G401 (cell line): ENCODE measurements at places on chromosomes 12 and 14. TPM values are rescaled to one million over a fixed set of nuclear protein-coding genes. Genes with fewer than 3 reads are reported as not detected.

- DNase-seq = no peak
These were observed 2.2 kb downstream of the KRT80 start for GRCh38 chr12:52189376-52190174.

GRCh38 chr14:63692310-63693020, 35.4 kb downstream of the SGPP1 start:
- no peak for DNase-seq

- no peak for DNase-seq
These were observed 366.2 kb downstream of the DUSP6 start for GRCh38 chr12:88986056-88986455.

DNA sequence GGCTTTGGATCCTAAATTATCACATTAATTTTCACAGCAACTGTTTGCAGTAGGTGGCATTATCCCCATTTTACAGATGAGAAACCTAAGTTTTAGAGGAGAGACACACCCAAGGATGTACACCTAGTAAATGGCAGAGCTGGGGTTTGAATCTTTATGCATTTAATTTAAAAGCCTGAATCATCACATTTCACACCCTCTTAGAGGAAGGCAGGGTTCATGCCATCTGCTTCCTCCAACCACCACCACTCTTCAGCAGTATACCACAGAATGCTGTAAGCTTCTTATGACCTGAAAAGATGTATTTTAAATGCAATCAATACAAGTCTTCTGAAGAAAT, 90.3 kb downstream of the CRADD start:
- no peak for DNase-seq

DNA sequence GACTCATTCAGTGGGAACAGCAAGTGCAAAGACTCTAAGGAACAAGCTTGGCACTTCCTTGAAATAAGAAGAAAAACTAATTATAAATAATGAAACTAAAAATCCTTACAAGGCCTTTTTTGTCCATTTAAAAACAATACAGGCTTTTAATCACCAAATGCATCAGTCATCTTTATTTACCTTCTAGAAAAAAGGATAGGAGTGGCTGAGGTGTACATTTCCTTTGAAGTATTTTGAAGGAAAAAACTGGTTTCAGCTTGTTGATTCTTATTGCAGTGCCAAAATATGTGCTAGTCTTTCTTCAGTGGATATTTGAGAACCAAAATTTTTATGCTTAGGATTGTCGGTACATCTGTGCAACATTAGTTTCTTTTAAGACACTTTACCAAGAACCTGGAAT, 29.8 kb downstream of the MED21 start:
- no peak for DNase-seq

DNA sequence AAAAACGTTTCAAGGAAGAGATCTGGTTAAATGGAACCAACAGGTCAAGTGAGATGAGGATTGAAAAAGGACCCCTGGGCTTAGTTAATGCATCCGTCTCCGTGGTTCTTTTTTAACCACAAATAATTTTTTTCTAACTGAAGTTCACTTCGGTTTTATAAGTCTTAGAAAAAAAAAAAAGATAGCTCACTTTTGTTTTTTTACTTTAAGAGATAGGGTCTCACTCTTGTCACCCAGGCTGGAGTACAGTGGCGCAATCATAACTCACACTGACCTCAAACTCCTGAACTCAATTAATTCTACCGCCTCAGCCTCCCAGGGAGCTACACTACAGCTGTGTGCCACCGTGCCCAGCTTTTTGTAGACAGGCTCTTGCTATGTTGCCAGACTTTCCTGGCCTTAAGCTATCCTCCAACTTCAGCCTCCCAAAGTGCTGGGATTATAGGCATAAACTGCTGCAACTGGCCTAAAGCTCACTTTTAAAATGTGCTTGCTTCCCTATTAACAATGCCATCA, 11.8 kb downstream of the HNRNPC start:
- no peak for DNase-seq

GRCh38 chr14:28097585-28097984, 669.0 kb upstream of the FOXG1 start:
- no peak for DNase-seq

Gene SPIC
- total RNA-seq = not detected in 2 replicates

- peak; percentile 66 for DNase-seq
These were observed 9.1 kb downstream of the FAM181A start for GRCh38 chr14:93936245-93936644.

Gene ETFBKMT
- 0.86 and 1.8 TPM in 2 replicates for total RNA-seq

GRCh38 chr14:69328765-69329164, 68.8 kb downstream of the GALNT16 start:
- peak; percentile 14 for DNase-seq

GRCh38 chr12:126189856-126190255, 1124.6 kb downstream of the AACS start:
- DNase-seq = no peak

DNA sequence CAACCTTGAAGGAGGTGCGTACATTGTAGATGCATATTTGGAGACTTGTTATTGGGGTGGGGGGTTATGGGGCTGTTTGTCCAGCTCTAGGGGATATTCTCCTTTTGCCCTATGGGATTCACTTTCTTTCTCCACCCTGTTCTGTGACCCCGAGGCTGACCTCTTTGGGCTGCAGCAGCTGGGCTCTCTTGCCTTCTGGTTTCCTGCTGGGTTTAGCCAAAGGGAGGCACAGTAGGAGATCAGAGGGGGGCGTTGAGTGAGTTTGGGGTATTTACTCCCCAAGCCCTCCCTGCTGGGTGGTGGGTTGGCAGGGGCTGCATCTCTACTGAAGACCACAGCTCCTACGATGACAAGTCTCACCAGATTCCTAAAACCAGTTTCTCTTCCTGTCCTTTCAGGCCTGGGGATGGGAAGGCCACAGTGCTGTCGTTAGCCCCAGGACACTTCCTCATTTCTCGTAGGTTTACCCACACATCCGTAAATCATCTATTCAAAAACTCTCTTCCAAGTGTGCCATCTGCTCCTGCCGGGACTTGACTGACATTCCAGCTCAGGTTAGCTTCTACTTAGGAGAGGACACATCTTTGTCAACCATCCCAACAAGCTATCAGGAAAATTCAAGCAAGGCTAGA, 127.1 kb downstream of the TMEM30B start:
- peak; percentile 18 for DNase-seq

Gene FOXA1
- total RNA-seq = not detected in 2 replicates

- DNase-seq = no peak
These were observed 15.9 kb downstream of the BHLHE41 start for GRCh38 chr12:26108915-26109314.

GRCh38 chr14:61893371-61893940, 131.2 kb downstream of the SNAPC1 start:
- DNase-seq = no peak

GRCh38 chr14:79064214-79064613, 894.0 kb downstream of the NRXN3 start:
- no peak for DNase-seq

GRCh38 chr12:52924764-52925716, 20.2 kb upstream of the KRT8 start:
- DNase-seq = peak; percentile 17

GRCh38 chr12:103493199-103493598, 2.6 kb downstream of the C12orf42 start:
- DNase-seq = no peak

DNA sequence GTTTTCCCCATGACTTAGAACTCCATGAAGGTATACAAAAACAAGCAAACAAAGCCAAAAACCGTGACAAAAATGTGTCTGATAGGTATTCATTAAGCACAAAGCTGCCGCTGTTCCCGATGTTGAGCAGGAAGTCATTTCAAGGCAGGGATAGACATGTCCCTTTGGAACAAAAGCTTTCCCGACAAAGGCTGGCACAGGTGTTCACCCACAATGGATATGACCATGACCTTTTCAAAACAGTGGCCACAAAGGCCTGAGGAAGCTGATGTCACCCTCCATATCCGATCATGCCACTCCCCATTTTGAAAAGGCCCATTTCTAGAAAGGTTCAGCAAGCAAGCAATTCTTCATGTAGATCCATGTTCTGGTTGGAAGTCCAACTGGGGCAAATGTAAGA, 279.1 kb downstream of the BTG1 start:
- no peak for DNase-seq

DNA sequence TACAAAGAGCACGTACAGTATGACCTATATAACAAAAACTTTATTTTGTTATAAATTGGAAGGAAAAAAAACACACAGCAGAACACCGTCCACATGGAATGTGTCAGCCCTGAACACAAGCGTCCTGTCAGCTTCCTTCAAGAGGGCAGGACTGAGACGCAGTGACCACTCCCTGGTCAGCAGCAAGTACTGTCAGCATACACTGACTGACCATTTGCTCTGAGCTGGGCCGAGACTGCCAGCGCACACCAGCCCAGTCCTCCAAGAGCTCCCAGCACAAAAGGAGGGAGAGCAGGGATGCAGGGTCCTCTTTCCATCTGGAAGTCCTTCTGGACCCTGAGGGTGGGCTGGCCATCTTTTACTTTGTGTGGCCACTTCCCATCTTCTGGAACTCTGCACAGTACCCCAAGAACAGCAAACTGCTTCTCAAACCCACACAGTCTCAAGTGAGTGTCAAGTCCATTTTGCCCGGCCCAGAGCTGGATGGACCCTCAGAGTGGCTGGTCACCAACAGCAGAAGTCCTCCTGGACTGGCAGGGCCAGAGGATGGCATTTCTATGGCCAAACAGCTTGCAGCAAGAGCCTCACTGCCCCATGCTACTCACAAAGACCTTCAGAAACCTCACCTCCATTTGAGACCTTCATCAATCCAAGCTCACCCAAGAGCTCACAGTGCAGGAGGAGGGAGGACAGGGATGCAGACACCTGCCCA, 11.7 kb downstream of the CCDC88C start:
- no peak for DNase-seq

Gene RPGRIP1
- total RNA-seq = 0.18 TPM in 1 of 2 replicates, not detected in the other

GRCh38 chr12:104643093-104643818, 186.5 kb downstream of the CHST11 start:
- no peak for DNase-seq

DNA sequence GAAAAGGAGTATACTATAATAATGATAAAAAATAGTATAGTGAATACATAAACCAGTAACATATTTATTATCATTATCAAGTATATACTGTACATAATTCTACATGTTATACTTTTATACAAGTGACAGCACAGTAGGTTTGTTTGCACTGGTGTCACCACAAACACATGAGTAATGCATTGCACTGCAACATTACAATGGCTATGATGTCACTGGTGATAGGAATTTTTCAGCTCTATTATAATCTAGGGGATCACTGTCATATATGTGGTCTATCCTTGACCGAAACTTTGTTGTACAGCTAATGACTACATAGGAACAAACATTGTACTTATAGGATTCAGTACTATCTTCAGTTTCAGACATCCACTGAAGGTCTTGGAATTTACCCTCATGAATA, 165.8 kb upstream of the SYT1 start:
- DNase-seq = no peak

DNA sequence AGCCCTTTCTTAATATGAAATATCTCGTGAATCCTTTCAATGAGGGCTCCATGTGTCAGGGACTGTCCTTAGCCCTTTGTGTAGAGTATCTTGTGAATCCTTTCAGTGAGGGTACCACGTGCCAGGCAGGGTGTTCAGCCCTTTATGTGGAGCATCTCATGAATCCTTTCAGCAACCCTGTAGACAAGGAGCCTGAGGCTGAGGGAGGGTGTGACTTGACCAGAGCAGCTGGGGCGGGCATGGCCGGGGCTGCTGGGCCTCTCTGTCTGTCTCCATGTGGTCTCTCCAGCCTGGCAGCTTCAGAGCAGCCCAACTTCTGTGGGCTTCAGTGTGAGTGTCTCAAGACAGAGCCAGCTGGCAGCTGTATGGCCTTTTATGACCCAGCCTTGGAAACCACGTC, 140.2 kb downstream of the AACS start:
- no peak for DNase-seq

Gene MUCL1
- not detected in 2 replicates for total RNA-seq

DNA sequence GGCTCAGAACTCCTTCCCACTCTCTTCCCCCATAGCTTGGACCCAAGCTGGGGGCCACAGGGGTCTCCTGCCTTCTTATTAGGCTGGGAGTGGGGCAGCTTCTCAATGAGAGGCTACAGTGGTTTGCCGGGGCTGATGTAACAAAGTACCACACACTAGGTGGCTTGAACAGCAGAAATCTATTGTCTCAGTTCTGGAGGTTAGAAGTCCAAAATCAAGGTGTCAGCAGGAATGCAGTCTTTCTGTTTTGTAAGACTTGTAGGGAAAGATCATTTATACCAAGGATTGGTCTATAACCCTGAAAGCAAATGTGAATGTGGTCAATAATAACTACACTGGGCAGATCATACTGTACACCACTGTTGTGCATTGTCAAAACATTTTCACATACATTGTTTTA, 124.5 kb upstream of the ARHGAP5 start:
- DNase-seq = no peak

GRCh38 chr12:92603741-92604432, 98.9 kb upstream of the PLEKHG7 start:
- DNase-seq = no peak

DNA sequence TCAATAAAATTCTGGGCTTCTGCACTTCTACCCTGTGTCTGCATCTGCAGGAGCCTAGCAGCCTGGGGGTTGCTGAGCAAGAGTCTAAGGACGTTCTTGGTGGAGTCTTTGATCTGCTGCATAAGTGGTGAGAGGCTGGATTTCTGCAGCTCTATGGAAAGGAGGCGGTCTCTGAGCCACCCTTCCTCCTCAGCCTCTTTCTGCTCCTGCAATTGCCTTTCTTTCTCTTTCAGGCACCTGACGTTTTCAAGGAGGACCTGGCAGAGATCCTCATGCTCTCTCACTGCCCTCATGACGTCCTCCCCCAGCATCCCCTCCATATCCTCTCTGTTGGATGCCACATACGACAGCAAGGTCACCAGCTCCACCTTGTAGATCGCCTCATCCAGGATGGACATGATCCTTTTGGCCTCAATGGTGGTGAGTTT, 13.6 kb upstream of the TPCN1 start:
- no peak for DNase-seq

DNA sequence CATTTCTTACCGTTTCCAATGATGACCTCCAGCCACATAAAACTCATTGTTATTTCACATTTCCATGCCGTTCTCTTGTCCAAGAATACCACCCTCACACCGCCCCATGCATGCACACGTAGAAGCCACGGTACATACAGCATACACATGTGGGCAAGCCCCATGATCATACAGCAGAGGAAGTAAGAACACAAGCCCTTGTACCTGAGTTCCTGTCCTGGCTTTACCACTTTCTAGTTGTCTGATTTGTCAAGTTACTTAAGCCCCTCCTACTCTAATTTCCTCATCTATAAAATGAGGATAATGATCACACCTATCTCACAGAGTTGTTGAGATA, 59.9 kb downstream of the DUSP16 start:
- no peak for DNase-seq

GRCh38 chr14:33811721-33812120, 139.2 kb downstream of the EGLN3 start:
- no peak for DNase-seq

- no peak for DNase-seq
These were observed 91.0 kb downstream of the TTLL5 start for GRCh38 chr14:75752086-75752485.

Gene TEX52
- not detected in 2 replicates for total RNA-seq
